ENCODE measurements at places on chromosomes 7 and 10.

DNA sequence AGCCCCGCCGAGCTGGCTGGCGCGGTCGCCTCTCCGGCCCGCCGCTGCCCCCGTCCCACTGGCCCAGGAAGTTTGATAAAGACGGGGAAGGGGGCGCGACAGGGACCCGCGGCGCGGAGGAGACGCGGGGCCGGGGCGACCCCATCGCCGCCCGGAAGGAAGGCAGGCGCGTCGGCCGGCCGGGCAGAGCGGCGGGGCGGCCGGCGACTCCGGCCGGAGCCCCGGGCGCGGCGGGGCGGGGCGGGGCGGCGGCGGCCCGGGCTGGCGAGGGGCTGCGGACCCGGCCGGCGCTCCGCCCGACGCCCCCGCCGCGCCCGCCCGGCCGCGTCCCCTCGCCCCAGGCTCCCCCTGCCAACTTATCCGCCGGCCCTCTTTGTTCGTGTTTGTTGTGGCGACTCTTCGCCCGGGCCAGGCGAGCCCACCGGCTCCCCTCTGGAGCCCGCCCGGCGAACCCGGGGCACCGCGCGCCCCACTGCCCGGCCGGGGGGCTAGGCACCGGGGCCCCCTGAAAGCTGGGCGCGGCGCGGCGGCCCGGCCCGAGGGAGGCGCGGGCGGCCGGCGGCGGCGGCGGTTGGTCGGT, 571 bp downstream of the KDM7A start:
- DNase-seq: no peak

- DNase-seq: no peak
These were observed 37.8 kb downstream of the GNAI1 start for GRCh38 chr7:80172387-80172786.

DNA sequence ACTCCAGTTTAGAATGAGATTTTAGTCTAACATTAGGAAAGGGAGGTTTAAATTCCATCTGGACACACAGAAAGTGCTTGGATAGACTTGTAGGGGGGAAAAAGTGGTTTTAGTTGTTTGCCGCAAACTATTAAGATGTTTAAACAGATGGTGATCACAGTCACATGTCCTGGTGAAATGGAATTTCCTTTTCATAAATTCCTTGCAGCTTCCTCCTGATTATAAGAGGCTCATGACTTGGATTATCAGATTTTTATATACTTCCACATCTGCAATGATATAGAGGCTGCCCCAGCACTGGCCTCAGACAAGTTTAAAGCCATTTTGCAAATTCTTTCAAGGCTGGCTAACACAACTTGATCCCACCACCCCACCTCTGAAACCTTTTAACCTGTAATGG, 106.4 kb upstream of the ARMC3 start:
- no peak for DNase-seq

DNA sequence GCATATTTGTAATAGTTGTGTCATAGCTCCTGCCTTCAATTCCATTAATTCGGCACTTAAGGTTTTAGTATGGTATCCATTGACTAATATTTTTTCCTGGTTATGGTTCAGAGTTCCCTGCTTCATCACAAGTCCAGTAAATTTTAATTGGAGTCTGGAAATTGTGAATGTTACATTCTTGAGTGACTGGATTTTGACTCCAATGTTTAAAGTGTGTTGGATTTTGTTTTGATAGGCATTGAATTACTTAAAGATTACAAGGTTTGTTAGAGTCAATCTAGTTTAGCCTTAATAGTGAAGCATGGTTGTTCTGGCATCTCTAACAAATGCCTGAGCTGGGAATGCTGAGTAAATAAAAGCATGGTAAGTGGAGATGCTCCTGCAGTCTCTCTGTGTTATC, 326.6 kb upstream of the IGFBP3 start:
- no peak for DNase-seq

- DNase-seq: no peak
These were observed 211.0 kb upstream of the KLF14 start for GRCh38 chr7:130944997-130945396.

- no peak for DNase-seq
These were observed 32.7 kb upstream of the ZNF735 start for GRCh38 chr7:64174328-64174727.

GRCh38 chr7:108004220-108005142, 1.5 kb upstream of the LAMB1 start:
- no peak for DNase-seq

GRCh38 chr10:72762042-72762441, 70.1 kb downstream of the MCU start:
- no peak for DNase-seq

DNA sequence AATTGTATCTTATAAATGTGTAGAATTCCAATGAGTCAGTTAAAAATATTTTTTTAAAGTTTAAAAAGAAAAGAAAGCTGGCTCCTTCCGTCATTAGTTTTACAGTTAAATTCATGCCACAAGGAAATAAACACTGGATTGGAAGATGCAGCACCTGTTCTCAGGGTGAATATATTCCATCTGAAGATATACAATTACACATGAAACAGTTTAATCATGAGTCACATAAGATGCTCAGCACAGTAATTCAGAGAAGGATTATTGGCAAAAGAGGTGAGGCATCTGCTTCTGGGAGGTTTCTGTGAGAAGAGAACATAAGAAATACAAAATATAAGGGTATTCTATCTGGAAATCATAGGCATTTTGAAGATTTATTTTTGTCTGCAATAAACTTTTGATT, 376.5 kb upstream of the SORCS1 start:
- DNase-seq: no peak

- no peak for DNase-seq
These were observed 11.2 kb downstream of the BTBD16 start for GRCh38 chr10:122282253-122282671.

GRCh38 chr7:22569586-22570321, 69.8 kb upstream of the STEAP1B start:
- DNase-seq: no peak

GRCh38 chr10:131678171-131678570, 222.6 kb upstream of the PPP2R2D start:
- no peak for DNase-seq

DNA sequence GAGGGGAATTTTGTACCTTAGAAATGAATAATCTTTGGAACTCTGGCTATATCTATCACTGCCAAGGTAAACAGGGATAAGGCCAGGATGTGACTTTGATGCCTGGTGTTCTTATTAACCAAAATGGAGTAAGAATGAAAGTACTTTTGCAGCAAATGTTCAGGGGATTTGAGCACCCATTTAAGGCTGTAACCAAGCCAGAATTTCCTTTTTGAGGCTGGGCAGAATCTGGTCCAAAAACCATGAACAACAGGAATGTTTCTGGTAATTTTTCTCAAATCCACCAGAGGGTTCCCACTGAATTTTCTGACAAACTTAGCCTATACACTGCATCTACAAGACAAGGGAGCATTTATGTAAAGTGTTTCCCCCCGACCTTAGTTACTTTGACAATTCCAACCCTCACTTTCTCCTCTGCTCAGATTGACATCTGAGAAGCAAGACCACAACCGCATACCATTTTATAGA, 120.6 kb downstream of the BAMBI start:
- no peak for DNase-seq

- DNase-seq: no peak
These were observed 634.7 kb downstream of the ARL4A start for GRCh38 chr7:13322126-13322525.

- DNase-seq: no peak
These were observed 58.8 kb upstream of the GPR26 start for GRCh38 chr10:123607386-123607785.

- no peak for DNase-seq
These were observed 49.5 kb downstream of the CHN2 start for GRCh38 chr7:29243910-29244655.

DNA sequence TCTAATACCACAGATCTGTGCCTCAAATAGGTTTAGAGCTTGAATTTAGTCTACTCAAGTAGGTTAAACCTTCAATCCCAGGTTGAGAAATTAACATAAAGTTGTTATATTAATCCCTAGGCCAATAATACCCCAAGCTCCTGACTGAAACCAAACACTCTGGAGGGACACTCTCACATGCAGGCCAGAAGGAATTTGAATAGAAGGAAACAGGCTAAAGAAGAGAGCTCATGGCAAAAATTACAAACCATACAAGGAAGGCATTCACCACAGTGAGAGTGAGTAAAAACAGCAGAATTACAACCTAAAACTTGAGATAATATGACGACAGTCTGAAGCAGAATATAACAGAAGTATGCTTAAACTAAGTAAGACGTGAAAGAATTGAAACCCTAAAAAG, 76.1 kb upstream of the PDK4 start:
- no peak for DNase-seq

GRCh38 chr7:48052748-48053147, 17.4 kb downstream of the C7orf57 start:
- no peak for DNase-seq
